ENCODE measurements at places on chromosomes 6 and 20.
A peak's percentile ranks its signal among the peaks of the same experiment; 100 is the strongest.

DNA sequence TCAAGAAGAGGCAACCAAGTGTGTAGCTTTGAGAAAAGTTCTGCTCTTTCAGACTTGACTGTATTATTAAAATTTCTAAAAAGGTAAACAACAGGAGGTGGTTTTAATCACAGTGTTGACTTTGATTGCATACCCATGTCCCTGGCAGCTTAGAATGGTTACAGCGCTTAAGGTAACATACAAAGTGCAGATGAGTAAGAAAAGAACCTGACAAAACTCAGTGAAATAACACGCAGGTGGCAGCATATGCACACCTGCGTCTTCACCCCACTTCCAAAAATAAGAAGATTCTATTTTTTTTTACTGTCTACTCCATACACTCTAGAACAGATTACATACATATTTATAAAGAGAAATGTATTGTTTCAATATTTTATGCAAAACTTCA is 233.5 kb downstream of the GMPR start:
- no peak for DNase-seq

DNA sequence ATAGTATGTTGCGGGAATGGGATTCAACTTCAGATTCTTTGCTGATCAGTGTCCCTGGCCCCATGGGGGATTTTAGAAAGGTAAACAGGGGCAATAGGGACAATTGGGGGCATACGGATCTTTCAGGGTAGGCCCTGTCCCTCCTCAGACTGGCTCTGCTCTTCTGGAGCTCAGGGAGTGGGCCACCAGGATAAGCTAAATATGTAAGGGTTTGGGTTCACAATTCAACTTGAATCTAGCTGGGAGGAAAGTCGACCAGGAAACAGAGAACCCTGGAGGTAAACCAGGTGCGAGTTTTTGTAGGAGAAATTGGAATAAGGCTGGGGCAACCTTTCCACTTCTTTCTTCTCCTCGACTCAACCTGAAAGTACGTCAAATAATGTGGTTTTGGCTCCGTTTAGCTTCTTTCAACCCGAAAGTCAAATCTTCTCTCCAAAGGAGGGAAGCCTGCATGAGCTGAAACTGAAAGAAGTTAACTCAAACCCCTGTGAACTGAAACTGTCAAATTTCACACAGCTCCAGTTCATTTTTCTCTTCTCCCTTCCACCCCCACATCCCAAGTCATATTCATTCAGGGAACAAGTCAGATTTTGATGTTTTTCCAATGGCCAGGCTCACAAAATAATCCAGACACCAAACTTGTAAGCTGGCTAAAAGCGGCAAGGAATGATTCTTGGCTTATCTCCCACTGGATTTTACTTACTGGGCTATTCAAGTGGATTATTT is 278.2 kb downstream of the CLIC5 start:
- DNase-seq, result no peak

DNA sequence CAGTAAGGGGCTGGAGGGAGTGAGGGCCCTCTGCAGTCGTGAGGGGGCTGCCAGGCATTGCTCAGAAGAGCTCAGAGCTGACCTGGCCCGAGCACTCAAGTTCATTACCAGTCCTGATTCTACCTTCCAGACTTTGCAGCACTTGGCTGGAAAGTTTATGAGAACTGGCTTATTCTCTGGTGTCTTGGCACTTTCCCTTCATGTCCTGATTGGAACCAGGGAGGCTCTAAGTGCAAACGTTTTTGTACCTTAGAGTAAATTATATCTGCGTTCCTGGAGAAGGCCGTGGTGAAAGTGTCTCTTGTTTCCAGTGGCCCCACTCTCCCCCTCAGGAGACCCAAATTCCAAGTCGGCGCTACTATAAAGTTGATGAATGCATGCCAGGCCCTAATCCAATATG is 402.3 kb downstream of the CDC5L start:
- no peak for DNase-seq

DNA sequence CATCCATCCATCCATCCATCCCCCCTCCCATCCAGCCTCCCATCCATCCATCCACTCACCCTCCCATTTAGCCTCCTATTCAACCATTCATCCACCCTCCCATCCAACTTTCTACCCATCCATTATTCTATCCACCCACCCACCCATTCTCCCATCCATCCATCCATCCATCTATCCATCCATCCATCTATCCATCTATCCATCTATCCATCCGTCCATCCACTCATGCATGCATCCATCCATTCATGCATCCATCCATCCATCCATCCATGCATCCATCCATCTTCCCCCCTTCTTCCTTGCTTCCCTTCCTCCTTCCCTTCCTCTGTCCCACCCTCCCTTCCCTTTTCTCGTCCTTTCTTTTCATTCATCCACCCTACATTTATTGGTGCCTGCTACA is 4.8 kb upstream of the BPIFB4 start:
- no peak for DNase-seq

GRCh38 chr6:102068349-102068929 is 674.9 kb downstream of the GRIK2 start:
- no peak for DNase-seq

DNA sequence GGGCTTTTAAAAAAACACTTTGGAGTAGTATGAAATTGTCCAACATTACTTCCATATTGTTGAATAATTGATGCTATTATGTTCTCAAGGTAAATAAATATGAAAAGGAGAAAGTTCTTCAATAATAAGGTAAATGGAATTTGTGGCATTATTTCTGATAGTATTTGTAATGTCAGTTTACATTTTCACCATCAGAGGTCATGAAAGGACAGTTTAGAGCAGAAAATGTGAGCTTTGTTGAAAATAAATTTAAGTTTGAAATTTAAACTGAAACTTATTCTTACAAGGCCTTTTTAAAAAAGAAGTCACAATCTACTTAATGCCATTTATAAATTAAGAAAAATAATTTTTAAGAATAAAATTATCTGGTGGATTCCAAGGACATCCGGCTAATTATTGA is 15.8 kb upstream of the CEP162 start:
- DNase-seq, result no peak

- peak; percentile 62 for DNase-seq
These were observed 32.0 kb downstream of the ARHGAP40 start for GRCh38 chr20:38633577-38634093.

DNA sequence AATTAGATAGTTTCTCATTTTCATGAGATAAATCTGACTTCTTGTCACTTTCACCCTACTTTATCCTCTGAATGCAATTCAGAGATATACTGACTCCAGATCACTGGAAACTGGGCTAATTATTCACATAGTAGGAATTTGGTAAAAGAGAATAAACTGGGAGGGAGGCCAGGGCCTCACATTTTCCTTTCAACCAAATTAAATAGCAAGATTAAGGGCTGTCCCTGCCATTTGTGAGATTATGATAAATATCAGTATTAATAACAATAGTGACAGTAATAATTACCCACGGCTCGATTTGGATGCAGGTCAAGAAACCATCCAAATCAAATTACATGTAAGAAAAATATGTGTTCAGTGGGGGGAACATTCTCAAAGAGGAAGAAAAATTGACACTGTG is 140.5 kb downstream of the CD83 start:
- no peak for DNase-seq

GRCh38 chr6:111865909-111866546 is 7.2 kb downstream of the FYN start:
- no peak for DNase-seq

DNA sequence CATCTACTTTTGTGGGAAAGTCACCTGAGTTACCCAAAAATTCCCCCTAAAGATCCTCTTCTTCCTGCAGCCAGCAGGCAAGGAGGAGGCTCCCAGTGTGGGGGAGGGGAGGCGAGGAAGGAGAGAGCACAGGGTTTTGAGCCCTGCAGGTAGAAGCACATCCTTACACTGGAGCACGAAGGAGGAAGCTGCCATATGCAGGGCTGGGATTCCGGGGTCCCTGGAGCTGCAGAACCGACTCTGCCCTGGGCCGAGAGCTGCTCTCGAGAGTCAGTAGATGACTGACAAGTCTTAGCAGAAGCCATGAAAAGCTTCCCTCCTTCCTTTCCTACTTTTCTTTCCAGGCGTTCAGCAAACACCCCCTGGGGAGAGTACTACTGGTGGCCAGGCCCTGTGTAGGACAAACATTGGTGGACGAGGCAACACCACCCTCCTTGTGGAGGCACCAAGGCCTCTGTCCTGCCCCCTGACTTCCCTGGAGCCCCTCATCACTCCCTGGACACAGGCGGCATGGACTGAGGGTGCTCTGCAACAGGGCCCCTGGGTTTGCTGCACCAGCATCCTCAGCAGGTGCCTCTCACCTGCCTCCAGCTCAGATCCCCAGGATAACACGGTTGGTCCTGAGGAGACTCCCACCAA is 211.7 kb upstream of the CST7 start:
- no peak for DNase-seq

- no peak for DNase-seq
These were observed 197.4 kb upstream of the MOCS1 start for GRCh38 chr6:40131675-40132074.

DNA sequence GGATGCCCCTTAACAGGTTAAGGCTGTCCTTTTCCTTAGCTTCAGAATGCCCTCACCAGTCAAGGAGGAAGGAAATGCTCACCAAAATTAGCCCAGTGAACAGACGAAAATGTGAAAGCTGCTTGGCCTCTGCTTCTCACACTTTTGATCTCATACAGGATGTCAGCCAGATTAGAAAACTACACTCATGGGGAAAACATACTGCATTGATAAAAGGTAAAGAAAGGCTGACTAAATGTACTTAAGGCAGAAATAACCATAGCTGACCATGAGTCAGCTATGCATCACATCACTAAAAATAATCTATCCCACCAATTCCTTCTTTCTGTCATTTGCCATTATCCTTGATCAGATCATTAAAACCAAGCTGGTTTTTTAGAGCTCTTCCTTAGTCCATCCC is 198.4 kb upstream of the TENT5A start:
- no peak for DNase-seq

- DNase-seq, result no peak
These were observed 119.6 kb downstream of the TFAP2C start for GRCh38 chr20:56748476-56749377.

DNA sequence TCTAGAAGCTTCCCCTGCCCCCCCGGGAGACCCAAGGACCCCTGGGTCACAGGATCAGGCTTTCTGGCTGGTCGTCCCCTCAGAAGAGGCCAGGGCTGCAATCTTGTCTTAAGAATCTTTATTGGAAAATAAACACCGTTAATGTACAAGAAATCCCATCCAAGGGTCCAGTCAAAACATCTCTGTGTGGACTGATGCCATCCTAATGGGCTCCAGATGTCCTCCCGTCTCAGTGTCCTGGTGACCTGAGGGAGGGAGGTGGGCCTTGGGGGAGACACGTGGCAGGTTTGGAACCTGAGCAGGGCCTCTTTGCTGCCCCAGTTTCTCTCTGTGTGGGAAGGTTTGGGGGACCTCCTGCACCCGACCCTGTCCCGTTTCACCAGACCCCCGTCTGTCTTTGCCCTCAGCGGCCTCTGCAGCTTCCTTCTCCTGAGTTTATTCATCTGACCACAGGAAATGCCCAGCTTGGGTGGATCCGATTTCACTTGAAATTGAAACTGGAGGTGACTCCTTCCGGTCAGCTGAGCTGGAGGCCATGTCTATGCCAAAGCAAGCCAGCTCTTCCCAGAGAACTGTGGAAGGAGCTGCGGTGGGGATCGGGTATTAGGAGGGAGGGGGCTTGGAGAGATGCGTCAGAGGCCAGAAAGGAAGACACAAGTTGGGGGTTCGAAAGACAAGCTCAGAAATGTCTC is 75.1 kb downstream of the SLC2A10 start:
- DNase-seq, result no peak

- DNase-seq, result no peak
These were observed 8.7 kb downstream of the CST3 start for GRCh38 chr20:23629017-23629541.

All from NCI-H345 (cell line).